ENCODE measurements at places on chromosomes 1 and 21.

DNA sequence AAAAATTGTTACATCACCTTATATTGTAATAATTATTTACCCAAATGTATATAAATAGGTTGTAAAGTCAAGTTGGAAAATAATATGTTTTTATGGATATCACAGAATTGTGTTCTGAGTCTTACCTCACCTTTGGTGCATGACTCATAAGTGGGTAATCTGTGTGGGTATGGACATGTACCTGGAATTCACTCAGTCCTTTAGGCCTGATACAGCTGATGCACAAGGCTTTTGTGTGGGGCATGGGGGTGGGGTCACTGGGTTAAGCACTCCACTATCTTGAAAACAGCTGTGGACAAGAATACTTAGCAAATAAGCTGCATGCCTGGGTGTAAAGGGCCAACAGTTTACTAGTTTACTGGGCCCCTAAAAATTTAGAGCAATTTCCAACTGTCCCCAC lies 34.4 kb downstream of the INKA2 start:
- peak; percentile 71 for DNase-seq

DNA sequence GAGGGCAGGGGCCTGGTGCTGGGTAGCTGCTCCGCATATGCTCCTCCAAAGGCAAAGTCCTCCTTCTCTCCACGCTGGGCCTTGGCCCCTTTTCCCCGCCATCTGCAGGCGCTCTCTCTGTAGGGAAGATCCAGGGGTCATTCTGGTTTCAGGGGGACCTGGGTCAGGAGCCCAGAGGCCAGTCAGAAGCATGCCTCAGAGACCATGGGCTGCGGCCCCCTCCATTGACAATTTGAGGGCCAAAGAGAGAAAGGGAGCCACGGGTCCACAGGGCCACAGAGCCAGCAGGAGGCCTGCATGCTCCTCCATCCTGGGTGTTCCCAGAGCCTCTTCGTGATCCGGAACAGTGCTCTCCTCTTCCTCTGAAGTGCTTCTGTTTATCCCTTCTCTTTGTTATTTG lies 2.1 kb upstream of the CLDN19 start:
- DNase-seq = no peak

DNA sequence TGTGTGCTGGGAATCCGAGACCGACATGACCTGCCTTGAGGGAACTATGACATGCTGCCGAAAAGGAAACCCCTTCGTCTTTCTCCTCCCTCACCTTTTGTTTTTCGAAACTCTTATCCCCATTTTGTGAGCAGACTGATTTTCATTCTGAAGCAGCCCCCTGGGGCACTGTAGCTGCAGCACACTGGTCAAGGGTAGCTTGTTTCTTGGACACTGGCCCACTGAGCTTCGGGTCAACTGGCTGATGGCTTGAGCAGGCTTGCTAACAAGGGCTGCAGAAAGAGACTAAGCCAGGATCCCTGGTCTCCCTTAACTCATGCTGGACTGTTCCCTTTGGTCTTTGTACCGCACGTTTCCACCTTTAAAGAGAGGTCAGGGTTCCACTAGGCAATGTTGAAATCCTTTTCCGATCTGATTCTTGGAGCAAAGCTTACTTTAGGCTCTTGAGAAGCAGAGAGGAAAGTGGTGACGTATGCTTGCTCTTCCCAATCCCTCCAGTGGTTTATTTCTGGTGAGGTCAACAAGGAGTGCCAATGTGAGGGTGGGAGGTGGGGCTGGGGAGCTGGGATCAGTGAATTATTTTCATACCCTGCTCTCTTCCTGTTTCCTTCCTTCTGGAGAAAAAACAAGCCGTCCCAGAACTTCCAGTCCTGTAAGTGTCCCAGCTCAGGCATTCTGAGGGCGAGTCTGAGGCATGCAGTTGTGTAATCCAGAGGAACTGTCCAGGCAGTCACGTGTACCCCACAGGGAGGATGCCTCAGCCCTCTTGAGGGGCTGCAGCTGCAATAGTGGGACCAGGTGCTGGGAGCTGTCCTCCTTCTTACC lies 7.6 kb downstream of the CYP4B1 start:
- no peak for DNase-seq

GRCh38 chr1:12387641-12388040 lies 157.8 kb downstream of the VPS13D start:
- DNase-seq = no peak

All from RWPE2 (cell line).